ENCODE measurements at places on chromosomes 7 and 10.

DNA sequence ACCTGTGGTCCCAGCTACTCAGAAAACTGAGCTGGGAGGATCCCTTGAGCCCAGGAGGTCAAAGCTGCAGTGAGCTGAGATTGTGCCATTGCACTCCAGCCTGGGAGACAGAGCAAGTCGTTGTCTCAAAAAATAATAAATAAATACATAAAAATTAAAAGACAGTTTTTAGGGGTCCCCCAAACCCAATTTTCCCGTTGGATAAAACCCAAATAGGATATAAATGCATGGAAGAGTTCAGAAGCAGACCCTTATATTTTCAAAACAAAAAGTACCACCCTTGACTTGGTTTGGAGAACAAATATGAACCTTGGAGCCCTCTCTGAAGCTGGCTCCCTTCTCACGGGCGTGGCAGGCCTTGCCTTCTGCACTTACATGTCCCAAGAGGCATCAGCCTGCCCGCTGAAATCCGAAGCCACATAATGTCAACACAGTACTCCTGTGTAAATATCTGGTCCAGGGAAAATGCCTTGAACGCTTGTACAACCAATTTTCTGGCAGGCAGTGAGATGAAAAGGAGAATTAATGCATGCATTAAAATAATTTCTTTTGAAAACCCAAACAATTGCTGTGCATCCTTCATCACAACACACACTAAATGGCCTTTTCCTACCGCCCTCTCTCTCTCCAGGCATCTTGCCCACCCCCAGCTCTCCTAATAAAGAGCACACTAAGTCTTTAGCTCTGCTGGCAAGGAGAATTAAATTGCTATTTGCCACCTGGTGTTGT lies 46.4 kb upstream of the PARD3 start:
- DNase-seq = no peak

GRCh38 chr10:77156406-77156879 lies 481.2 kb downstream of the KCNMA1 start:
- DNase-seq = no peak

DNA sequence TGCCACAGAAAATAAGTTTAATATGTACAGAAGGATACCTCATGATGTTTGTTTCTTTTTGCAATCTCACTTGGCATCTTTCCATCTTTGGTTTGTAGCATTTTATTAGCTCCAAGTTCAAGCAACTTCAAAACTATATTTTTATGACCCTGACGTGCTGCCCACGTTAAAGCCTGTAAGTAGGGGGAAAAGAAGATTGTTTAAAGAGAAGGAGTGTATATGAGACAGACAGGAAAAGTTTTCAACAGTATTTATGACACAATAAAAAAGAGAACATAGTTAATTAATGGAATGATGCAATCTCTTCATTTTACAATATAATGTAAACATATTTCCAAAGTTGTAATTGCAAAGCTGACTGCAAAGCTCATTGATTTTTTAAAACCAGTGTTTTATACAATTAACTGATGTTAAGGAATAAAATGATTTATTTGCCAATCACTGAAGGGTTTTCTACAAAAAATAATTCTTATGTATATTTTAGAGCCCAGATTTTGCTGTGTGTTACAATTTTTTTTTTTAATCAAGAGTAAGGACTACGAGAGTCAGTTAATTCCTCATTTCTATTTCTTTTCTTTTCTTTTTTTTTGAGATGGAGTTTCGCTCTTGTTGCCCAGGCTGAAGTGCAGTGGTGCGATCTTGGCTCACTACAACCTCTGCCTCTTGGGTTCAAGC lies 42.5 kb downstream of the ASZ1 start:
- DNase-seq = no peak

GRCh38 chr10:124035306-124035927 lies 58.0 kb downstream of the CHST15 start:
- no peak for DNase-seq

- DNase-seq = no peak
Observed at GRCh38 chr10:119567978-119568377, 25.5 kb upstream of the RGS10 start.

- no peak for DNase-seq
Observed at GRCh38 chr10:124609698-124610097, 134.5 kb downstream of the FAM53B start.

DNA sequence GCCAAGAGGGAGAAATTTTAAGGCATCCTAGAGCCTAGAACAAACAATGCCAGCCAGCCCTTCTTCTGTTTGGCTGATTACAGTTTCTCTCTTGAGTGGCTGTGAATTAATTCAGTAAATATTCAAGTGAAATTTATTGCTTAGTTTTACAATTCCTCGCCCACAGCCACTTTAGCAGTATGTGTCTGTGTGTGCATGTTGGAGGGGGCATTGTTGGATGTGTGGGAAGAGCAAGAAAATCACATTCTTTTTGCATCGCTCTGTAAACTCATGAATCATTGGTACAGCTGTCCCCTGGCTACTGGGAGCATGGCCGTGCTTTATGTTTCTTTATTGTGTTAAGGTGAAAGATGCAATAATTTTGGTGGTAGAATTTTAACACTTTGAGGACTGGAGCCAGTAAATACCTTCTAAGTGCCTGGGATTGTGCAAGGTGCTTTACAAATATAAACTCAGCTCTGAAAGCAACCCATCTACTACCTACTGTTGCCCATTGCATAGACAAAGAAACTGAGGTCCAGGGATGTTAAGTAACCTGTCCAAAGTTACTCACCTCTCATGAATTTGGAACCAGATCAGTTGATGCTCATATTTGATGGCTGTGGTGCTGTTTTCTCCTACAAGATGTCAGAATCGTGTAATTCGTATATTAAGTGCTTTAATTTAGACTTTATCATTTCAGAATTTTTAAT lies 89.9 kb upstream of the BTBD16 start:
- DNase-seq = no peak

DNA sequence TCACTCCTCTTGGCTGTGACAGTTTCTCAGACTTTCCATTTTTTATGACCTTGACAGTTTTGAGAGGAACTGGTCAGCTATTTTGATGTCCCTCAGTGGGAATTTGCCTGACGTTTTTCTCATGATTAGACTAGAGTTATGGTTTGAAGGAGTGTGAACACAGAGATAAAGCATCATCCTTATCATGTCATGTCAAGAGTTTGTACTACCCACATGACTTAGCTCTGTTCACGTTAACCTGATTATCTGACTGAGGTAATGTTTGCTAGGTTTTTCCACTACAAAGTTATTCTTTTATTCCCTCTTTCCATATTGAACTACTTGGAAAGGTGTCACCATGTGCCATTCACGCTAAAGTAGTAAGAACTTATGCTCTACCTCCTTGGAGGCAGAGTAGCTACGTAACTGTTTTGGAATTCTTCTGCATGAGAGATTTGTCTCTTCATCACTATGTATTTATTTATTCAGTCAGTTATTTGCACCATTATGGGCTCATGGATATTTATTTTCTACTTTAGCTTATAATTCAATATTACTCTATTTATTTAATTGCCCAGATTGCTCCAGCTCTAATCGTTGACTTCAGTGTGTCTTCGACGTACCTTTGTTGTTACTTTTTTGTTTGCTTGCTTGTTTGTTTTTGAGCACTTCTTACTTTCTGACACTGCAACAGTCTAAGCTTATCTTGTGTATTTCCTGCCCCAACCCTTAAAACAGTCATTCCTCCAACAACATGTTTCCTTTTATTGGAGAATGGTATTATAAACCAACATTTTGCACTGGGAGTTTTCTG lies 50.4 kb downstream of the CPED1 start:
- no peak for DNase-seq

GRCh38 chr10:13827076-13827797 lies 240.5 kb downstream of the PRPF18 start:
- DNase-seq = no peak

- no peak for DNase-seq
Observed at GRCh38 chr10:30791197-30791611, 161.7 kb upstream of the LYZL2 start.

DNA sequence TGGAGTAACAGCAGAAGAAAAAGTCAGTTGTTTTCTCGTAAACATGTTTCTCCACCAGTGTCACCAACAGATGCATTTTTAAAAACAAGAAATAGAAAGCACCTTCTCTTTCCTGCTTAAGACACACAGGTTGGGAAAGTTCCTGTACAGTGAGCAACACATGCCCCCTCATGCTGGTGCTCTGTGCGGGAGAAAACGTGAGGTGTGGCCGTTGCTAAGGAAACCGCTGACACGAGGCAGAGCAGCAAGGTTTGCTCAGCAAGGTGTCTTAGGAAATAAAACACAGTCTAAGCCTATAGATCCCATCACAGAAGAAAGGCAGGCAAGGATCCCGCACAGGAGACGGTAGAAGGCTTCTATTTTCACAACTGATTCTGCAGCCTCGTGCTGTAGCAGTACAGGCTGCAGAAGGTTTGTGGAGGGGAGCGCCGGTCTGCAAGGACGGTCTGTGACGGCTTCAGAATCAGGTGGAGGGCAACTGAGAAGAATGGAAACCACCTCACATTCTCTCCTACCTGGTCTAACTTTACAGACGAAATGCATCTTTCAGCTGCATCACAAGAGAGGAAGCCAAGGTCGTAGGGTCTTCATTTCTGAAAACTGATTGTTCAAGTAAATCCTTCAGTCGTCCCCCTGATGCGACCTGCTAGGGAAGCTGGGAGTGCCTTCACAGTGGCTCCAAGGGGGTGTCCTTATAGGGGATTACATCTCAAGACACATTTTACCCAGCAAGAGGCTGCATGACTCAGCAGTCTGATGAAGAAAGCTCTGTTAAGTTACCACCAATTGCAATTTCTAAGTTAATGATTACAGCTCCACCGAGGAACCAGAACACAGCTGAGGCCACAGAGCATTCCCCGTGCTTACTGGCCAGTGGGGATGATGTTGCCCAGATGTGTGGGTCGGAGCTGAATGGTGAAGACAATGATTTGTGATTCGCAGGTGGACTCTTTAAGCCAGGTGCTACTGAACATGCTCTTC lies 150.7 kb upstream of the KLF14 start:
- DNase-seq = no peak

DNA sequence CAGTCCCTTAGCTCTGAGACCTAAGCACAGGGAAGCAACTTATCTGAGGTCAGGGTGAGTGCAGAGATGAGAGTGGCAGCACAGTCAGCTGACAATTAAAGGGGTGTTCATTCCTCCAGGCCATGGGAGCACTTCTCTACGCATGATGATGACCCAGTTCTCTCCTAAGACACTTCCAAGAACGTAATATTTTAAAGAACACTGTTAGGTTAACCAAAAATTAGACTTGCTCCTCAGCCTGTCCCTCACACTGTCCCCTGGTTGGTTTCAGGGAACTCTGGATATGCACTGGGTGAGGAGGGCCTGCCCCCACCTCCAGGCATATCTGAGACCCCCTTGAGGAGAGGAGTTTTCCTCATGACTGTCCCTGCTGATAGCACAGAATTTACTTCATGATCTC lies 767.5 kb downstream of the GRID1 start:
- no peak for DNase-seq

- no peak for DNase-seq
Observed at GRCh38 chr10:87750001-87750671, 67.9 kb downstream of the ATAD1 start.

DNA sequence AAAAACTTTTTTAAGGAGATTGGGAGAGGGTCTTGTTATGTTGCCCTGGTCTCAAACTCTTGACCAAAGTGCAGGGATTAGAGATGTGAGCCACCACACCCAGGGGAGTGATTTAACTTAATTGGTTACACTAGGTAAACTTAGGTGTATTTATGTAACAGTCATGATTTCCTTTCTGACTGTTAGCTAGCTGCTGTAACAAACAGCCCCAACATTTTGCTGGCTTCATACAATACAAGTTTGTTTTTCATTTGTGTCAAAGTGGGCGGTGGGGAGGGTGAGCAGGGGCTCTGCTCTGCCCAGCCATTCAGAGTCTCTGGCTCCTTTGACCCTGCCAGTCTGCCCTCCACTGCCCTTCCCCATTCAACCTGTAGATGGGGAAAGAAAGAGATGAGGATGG lies 9.3 kb downstream of the DOCK1 start:
- DNase-seq = no peak

GRCh38 chr10:98953251-98953650 lies 282.4 kb downstream of the HPSE2 start:
- no peak for DNase-seq

DNA sequence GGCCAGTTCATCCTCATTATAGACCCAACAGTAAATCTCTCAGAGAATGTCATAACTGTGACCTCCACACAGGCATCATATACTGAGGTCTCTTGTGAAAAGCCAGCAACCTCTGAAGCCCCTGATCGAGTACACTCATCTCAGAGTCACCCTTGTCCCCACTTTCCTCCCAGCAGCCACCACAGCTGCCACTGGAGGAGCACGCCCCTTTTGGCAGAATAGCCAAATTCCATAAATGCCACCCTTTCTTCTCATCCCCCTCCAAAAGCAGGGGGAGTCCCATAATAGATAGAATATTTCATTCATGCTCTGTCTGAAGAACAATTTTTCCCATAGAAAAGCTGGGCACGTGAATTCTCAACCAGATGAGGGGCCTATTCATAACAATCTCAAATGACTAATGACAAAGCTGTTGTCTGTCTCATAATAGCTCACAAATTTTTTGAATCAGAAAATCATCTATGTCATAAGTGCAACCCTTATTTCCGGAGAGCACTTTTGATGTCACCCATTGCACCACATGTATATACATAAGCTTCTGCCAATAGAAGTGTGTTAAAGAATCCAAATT lies 47.4 kb downstream of the SGMS1 start:
- no peak for DNase-seq

DNA sequence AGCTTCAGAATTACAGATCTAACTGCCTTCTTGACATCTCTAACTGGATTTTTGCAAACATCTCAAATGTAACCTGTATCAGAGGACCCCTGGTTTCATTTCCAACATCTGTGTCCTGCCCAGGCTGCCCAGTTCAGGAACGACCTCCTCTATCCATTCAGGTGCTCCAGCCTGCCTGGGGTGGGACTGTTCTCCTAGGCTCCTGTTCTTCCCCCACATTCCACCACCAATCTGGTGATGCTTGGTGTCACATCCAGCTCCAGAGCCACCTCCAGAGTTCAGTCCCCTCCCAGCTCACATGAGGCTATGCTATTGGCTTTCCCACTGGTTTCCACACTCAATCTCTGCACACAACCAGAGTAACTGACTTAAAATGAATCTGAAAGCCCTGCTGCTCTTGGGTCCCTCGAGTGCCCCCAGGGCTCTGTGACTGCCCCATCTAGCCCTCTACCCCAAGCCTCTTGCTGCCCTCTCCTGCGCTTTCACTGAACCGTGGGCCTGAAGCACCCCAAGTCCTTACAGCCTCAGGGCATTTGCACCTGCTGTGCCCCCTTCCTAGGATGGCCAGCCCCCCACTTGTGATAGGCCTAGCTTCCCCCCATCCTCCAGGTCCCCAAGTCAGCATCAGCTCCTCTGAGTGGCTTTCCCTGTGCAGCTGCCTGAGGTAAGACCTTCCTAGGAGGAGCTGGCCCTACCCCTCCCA lies 46.1 kb downstream of the PPIF start:
- DNase-seq = no peak

GRCh38 chr10:72030762-72031543 lies 57.4 kb downstream of the SPOCK2 start:
- no peak for DNase-seq

All from stimulated activated CD4-positive, alpha-beta T cell treated with anti-CD3 and anti-CD28 coated beads, Interleukin-1b, Interleukin-23, amount 100 ng/mL, for 24 hours (primary cell).